HFF-Myc (cell line): ENCODE measurements at places on chromosomes 11 and 22.

DNA sequence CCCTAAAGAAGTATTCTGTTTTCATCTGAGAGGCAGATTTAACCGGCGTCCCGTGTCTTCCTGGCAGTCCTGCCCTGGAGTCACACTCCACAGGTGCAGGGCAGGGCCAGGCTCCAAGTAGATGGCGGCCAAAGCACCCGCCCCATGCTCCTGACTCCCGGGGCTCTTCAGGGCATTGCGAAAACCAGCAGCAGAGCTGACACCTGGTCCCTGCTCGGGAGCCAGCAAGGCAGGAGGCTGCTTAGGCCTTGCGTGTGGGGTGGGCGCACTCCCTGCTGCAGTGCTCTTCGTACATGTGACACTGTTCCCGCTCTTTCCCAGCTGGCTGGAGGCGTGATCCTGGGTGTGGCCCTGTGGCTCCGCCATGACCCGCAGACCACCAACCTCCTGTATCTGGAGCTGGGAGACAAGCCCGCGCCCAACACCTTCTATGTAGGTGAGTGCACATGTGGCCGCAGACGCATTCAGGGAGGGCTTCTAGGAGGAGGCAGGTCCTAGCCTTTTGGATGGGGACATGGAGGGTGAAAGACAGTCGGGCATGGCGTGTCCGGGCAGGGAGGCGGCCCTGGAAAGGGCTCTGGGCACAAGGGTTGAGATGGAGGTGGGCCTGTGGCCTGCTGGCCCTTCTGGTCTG lies 10.3 kb upstream of the TSSC4 start:
- no peak for DNase-seq

- DNase-seq: no peak
These were observed 258.3 kb upstream of the ANO3 start for GRCh38 chr11:26073646-26074045.

DNA sequence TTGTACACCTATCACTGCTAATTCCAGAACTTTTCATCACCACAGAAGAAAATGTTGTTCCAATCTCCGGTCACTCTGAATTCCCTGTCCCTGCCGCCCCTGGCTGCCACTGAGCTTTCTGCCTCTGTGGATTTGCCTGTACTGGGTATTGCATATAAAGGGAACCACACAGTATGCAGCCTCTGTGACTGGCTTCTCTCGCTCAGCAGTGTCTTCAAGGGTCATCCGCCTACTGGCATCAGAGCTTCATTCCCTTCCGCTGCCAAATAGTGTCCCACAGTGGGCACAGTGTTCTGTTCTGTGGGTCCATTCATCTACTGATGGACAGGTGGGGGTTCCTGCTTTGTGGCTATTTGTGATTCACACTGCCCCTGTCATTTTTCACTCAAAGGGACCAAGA lies 5.3 kb downstream of the DHCR7 start:
- DNase-seq: no peak

DNA sequence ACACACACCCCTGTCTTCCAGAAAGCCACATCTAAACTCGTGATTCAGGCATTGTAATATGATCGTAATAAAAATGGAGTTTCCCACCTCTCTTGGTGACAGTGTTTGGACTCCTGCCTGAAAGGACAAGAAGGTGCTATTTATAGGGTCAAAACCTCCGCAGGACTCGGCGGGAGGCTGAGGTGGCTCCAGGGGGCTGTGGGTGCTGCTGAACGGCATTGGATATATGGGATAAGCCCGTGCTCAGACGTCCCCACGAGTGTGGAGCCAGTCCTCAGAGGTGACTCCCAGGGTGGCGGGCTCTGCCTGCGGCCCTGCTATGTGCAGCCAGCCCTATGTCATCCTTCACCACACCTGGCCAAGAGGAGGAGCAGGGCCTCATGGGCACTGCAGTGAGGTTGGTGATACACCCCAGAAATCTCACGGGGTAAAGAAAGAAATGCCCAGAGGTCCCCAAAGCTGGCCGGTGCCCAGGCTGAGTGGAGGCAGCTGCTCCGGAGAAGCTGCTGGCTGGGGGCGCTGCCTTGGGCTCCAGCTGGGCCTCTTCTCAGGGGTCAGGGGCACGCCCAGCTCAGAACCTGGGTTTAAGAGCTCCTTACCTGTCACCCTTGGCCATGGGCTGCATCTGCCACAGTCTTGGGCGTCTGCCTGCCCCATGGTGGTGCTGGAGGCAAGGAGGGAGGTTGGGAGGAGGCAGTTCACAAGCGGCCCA lies 5.1 kb upstream of the OSBPL5 start:
- DNase-seq: no peak

DNA sequence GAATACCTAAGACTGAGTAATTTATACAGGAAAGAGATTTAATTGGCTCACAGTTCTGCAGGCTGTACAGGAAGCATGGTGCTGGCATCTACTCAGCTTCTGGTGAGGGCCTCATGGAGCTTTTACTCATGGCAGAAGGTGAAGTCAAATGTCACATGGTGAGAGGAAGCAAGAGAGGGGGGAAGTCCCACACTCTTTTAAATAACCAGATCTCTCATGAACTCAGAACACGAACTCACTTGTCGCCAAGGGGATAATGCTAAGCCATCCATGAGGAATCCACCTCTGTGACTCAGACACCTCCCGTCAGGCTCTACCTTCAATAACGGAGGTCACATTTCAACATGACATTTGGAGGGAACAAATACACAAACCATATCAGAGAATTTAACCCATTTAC lies 42.2 kb downstream of the BIRC2 start:
- no peak for DNase-seq

GRCh38 chr11:107040433-107041087 lies 22.3 kb upstream of the GUCY1A2 start:
- no peak for DNase-seq

GRCh38 chr11:106466521-106467080 lies 389.1 kb downstream of the AASDHPPT start:
- no peak for DNase-seq

- peak; percentile 78 for DNase-seq
These were observed 9.2 kb upstream of the CBL start for GRCh38 chr11:119196833-119197483.

DNA sequence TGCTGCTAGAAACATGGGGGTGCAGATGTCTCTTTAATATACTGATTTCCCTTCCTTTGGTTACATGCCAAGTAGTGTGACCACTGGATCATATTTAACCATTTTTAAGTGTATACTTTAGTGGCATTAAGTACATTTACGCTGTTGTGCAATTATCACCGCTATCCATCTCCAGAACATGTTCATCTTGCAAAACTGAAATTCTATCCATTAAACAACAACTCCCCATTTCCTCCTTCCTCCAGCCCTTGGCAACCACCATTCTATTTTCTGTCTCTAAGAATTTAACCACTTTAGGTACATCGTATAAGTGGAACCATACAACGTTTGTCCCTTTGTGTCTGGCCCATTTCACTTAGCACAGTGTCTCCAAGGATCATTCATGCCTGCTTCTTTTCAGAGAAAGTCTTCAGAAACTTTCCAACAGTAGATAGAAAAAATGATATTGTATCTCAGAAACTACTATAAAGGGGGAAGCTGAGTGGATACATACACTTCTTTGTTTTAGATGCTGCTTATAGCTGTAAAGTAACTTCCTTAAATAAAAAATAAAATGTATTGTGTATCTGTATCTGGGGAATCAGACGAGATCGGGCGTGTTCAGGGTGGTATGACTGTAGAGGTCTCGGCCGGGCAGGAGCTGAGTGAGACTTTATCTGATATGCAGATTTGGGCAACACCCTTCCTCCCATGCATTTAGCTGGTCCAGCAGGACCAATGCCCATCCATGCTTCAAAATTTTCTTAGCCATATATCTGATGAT lies 44.6 kb upstream of the ZBED5 start:
- no peak for DNase-seq

DNA sequence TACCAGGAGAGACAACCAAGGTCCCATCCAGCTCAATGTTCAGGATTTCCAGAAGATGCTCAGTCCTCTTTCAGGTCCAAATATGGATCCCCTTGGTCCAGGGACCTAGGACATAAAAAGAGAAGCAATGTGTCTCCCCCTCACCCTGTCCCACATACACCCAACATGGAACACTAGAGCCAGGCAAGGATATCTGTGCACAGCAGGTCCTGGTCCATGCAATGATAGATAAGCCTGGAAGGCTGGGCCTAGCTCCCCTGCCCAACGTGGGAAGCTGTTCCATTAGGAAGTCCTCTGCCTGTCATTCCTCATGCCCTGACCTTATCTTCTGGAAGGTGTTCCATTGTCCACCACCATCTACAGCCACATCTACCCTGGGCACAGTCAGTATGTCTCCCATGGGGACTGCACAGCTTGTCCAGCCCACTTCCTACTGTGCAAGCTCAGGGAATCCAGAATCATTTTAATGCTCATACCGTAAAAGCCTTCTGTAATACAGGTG lies 1434.8 kb downstream of the TBC1D22A start:
- DNase-seq: no peak

DNA sequence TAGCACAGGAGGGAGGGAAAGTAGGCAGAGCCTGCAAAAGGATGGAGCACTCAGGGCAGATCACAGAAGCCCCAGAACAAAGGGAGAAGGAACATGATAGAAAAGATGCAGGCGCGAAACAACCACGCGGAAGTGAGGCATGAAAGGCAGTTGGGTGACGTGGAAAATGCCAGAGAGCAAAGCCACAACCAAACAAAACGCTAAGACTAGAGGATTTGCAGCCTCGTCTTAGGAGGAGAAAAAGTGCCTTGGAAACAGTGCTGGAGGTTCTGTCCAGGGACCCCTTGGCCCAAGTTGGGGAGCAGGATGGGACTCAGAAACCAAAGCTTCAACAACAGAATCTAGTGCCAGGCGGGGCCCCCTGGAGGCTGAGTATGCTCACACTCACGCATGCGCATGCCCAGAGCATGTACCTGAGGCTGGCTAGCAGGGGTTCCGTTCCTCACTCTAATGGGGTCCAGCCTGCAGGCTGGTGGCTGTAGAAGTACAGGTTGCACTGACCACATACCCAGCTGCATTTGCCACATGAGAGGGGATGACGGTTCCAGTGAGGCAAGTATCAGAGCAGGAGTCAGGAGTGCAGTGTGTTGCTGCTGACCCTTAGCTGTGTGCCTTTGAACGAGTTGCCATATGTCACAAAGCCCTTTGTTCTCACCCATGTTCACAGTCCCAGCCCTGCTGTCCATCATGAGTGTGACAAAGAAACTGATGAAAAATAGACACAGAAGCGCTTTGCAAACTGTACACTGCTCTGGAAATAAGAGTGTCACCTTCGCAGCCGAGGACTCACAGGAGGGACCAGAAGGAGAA lies 568.6 kb upstream of the CADM1 start:
- DNase-seq: no peak

DNA sequence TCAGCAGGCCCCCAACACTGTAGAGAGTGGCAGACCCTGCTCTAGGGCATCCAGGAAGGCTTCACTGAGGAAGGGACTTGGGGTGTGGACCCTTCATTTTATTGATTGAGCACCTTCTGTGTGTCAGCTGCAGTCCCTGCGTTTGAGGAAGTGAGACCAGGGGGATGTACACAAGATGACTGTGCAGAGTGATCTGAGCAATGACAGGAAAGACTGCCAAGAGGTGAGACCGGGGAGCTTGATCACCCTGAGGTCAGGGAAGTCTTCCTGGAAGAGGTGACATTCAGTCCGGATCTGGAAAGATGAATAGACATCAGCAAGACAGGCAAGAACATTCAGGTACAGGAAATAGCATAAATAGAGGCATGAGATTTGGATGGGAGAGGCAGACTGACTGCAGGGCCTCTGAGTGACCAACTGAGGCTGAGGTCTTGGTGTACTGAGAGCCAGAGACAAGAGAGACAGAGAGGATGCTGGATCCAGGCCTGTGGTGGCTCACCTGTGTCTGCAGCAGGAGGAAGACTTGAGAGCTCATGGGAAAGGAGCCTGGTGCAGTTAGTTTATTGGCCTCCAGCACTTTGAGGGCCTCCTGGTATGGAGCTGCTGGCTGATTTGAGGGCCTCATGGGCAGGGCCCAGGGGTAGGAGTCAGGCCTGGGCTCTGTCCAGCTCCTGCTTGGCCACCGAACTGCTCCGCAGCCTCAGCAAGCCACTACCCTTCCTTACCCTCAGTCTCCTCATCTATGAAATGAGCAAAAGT lies 5.2 kb downstream of the DGAT2 start:
- no peak for DNase-seq

DNA sequence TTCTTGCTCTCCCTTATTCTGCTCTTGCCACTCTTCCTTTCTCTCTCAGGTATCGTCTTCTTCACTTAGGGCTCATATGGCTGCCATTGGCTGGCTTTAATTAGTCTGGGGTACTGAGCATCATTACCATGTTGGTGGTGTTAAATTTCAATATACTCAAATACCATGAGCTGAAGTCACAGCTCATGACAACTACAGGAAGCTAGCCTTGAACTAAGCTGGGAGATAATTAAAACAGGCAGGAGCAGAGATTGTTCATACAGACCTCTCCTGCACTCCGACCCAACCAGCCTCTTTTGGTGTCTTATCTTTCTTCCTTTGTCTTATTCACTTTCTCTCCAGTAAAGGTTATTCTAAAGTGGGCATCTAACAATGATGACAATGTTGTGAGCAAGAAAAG lies 130.9 kb upstream of the BLID start:
- no peak for DNase-seq

- DNase-seq: peak; percentile 77
These were observed 25.4 kb downstream of the SIK3 start for GRCh38 chr11:117072517-117073461.

GRCh38 chr22:38756711-38757463 lies 1.1 kb upstream of the SUN2 start:
- DNase-seq: no peak

- no peak for DNase-seq
These were observed 29.1 kb downstream of the ZBED4 start for GRCh38 chr22:49882519-49883293.

- no peak for DNase-seq
These were observed 530 bp downstream of the USP35 start for GRCh38 chr11:78189174-78189724.
